ENCODE measurements at places on chromosomes 1 and 21. TPM values are rescaled to one million over a fixed set of nuclear protein-coding genes. Genes with fewer than 3 reads are reported as not detected.

RHD gene
- total RNA-seq = not detected

NTNG1 gene
- 8.1 TPM for total RNA-seq

GRCh38 chr1:170518965-170519364, 13.0 kb upstream of the GORAB start:
- no peak overlapping the region for H3K4me3 ChIP-seq
- DNase-seq = no peak
- no peaks in the 10 kb centered on the region for H3K36me3 ChIP-seq
- no peak overlapping the region for H3K27ac ChIP-seq
- H3K4me1 ChIP-seq = peaks cover 5% of the 10 kb centered on the region

- no peaks in the 10 kb centered on the region for H3K4me1 ChIP-seq
- no peak overlapping the region for H3K4me3 ChIP-seq
- no peak for DNase-seq
- H3K36me3 ChIP-seq = no peaks in the 10 kb centered on the region
- no peak overlapping the region for H3K27ac ChIP-seq
These were observed 48.3 kb upstream of the C1orf174 start for GRCh38 chr1:3948344-3948743.

FGR gene
- total RNA-seq = 0.17 TPM

- H3K27me3 ChIP-seq = no peaks in the 10 kb centered on the region
- H3K27ac ChIP-seq = no peak overlapping the region
- no peaks in the 10 kb centered on the region for H3K36me3 ChIP-seq
- H3K4me1 ChIP-seq = no peaks in the 10 kb centered on the region
These were observed 1.2 kb upstream of the LPGAT1 start for GRCh38 chr1:211831558-211832323.

GRCh38 chr21:41767606-41768436, 969 bp upstream of the RIPK4 start:
- no peaks in the 10 kb centered on the region for H3K36me3 ChIP-seq
- peaks cover 42% of the 10 kb centered on the region for H3K27me3 ChIP-seq
- H3K27ac ChIP-seq = peak overlapping the region; percentile 62
- no peak for DNase-seq
- peaks cover 21% of the 10 kb centered on the region for H3K4me1 ChIP-seq

RNF186 gene
- not detected for total RNA-seq

All from astrocyte (in vitro differentiated cells and primary cell).